Kidney tubule cell (primary cell): ENCODE measurements at places on chromosomes 5 and 9.

GRCh38 chr9:14343261-14344031 lies 29.5 kb upstream of the NFIB start:
- no peak for DNase-seq

GRCh38 chr9:135796784-135797485 lies 95.0 kb downstream of the KCNT1 start:
- no peak for DNase-seq

GRCh38 chr9:116005205-116005604 lies 148.4 kb upstream of the PAPPA start:
- no peak for DNase-seq

DNA sequence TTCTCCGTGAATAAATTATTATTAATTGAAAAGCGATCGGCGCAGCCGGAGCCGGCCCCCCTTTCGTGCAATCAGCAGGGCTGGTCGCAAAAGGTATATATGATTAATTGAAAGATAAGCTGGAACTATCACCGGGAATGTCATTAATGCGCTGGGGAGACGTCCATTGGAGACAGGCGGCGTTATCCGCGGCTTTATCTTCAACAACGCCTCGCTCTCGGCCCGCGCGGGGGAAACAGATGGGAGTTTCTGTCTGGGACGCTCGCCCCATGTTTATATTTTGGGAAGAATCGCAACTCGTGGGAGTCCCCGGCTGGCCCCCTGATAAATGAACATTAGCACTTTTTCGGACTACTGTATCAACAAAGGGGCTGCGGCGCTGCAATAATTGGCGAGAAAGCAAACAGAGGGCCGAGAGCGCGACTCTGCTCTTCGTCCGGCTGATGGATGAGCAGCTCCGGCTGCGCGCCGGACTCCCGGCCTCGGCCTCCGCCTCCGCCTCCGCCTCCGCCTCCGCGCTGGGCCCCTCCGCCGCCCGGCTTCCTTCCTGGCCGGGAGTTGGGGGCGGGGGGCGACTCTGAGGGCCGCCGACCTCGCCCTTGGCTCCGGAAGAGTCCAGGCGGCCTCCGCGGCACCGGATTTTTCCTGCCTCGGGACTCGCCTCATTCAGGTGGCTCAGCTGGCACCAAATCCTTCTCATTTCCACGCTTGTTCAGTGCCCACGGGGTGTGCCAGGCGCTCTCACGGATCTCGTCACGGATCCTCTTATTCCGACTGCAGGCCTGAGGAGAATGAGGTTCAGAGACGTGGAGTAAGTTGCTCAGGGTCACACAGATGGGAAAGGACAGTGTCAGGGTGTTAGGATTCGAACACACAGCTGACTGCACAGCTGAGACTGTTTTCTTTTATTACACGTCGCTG lies 3.6 kb upstream of the NKX2-5 start:
- DNase-seq: no peak

GRCh38 chr9:6552033-6552432 lies 93.5 kb downstream of the GLDC start:
- DNase-seq: no peak

DNA sequence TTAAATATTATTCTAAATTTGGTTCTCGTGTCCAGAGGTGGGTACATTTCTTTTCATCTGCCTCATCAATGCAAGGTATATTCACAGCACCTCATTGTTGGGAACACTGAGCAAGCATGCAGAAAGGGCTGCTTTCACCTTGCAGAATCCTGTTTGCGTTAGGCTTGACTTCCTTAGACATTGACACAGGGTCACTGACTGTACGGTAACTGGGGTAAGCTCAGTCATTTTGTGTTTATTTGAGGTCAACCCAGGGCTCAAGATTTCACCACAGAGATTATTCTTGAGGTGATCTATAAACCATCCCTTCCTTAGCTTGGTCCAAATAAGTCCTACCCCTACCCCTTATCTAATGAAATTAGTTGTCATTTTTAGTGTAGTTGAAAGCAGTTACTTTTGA lies 1.7 kb upstream of the PTPDC1 start:
- peak; percentile 9 for DNase-seq

DNA sequence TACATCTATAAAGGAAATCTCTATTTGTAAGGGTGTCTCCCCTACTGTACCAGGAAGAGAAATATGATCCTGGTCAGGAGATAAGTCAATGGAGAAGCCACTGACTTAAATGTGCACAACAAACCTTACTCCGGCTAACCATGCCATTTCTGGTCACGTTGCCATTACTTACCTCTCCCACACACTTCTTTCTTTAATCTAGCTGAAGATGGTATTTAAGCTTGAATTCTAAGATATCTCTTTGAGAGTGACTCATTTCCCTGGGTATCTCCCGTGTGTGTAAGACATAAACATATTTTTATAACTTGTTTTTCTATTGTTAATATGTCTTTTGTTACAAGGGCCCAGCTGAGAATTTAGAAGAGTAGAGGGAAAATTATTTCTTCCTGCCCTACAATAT lies 296.6 kb downstream of the SEMA5A start:
- DNase-seq: no peak

- no peak for DNase-seq
Observed at GRCh38 chr9:117543089-117543488, 128.2 kb upstream of the ASTN2 start.

DNA sequence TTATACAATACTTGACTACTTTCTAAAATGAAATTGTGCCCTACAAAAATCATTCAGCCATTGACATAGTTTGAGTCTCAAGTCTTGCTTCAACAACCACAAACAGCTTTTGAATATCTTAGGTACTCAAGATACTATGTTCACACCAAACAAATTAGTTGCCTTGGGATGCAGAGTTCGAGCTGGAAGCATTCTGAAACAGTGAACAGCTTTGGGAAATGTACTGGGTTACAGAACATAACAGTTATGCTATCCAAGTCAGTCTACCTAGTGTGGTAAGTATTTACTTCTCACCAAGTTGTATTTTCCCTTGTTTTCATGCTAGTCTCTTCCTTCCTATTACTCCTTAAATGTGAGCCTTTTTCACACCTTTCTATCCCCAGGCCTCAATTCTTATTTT lies 143.2 kb downstream of the SSBP2 start:
- no peak for DNase-seq

GRCh38 chr5:142441616-142442015 lies 116.8 kb upstream of the SPRY4 start:
- no peak for DNase-seq

- peak; percentile 28 for DNase-seq
Observed at GRCh38 chr9:108467653-108468324, 388.0 kb downstream of the ACTL7B start.

- no peak for DNase-seq
Observed at GRCh38 chr5:126079266-126079665, 343.9 kb upstream of the GRAMD2B start.

GRCh38 chr5:163766936-163767670 lies 261.7 kb downstream of the MAT2B start:
- DNase-seq: no peak

GRCh38 chr5:32156635-32157034 lies 17.5 kb downstream of the GOLPH3 start:
- DNase-seq: no peak

DNA sequence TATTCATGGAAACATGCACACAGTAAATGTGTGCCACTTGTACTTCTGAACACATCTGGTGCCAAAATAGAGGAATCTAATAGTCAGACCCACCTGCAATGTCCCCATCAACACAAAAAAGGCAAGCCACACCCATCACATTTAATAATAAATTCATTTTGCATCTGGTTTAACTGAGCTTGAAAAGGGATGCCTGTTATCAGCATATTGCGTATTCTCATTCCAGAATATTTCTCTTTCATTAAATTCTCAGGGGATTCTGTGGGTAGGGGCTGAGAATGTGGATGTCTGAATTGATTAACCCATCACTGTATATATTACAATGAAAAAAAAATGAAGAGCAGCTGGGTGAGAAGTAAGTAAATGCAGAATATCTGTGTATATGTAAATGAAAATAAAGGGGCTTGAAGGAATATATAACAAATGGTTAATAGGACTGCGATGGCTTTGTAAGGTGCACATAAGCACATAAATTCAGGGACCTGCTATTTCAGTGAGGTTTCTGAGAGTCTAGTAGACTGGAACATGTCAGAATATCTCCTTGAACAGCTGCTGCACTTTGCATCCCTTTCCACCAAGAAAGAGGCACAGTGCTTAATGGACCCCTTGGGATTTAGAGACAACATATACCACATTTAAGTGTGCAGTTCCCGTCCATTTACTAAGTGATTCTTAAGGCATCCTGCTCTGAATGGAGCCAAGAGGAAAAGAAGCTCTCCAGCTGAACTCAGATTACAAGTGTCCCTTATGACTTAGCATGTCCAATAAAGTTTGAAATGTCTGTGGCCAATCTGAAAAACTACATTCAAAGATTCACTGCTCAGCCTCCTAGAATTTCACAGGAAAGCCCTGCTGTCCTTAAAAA lies 104.1 kb upstream of the NIPBL start:
- DNase-seq: no peak
